ENCODE measurements at places on chromosomes 1 and 21. TPM values are rescaled to one million over a fixed set of nuclear protein-coding genes. Genes with fewer than 3 reads are reported as not detected.

Gene NPHP4
- total RNA-seq = 9.5 TPM

Gene SMPDL3B
- not detected for total RNA-seq

Gene AVPR1B
- not detected for total RNA-seq

Gene HSD3B2
- not detected for total RNA-seq

Gene THEM5
- not detected for total RNA-seq

Gene CLEC20A
- total RNA-seq = 1.4 TPM

Gene ILDR2
- not detected for total RNA-seq

Gene GBP7
- not detected for total RNA-seq

Gene SH3BGR
- total RNA-seq = 4.9 TPM

Gene QSOX1
- 267 TPM for total RNA-seq

Gene SV2A
- 23.4 TPM for total RNA-seq

Gene RGS13
- not detected for total RNA-seq

Gene SYT14
- total RNA-seq = 0.18 TPM

Gene AK4
- total RNA-seq = 1.6 TPM

Gene TNFRSF18
- total RNA-seq = 1.9 TPM

Gene FCRL5
- total RNA-seq = not detected

Gene S100A3
- 5.8 TPM for total RNA-seq

Gene IL6R
- total RNA-seq = 4.4 TPM

Gene VWA5B1
- not detected for total RNA-seq

Gene S100A7
- total RNA-seq = not detected

Gene RBP7
- total RNA-seq = not detected

Gene LMX1A
- not detected for total RNA-seq

Gene DNAJC6
- not detected for total RNA-seq

Gene CRYAA
- not detected for total RNA-seq

Gene KRTAP19-3
- not detected for total RNA-seq

Gene C1orf232
- not detected for total RNA-seq

Gene LBR
- 46.6 TPM for total RNA-seq

Gene SLC35F3
- total RNA-seq = 0.71 TPM

Gene LY9
- not detected for total RNA-seq

Gene XCL2
- not detected for total RNA-seq

Gene UBL4B
- total RNA-seq = not detected

Gene RIMS3
- 0.29 TPM for total RNA-seq

Gene GREM2
- not detected for total RNA-seq

Gene CLCC1
- 30.0 TPM for total RNA-seq

Gene TMEM269
- under 0.01 TPM for total RNA-seq

Gene SH2D1B
- total RNA-seq = not detected

Gene ZSCAN20
- 4.3 TPM for total RNA-seq

Gene CD1E
- total RNA-seq = not detected

All from myometrial cell (primary cell).